ENCODE measurements at places on chromosomes 1 and 21.

DNA sequence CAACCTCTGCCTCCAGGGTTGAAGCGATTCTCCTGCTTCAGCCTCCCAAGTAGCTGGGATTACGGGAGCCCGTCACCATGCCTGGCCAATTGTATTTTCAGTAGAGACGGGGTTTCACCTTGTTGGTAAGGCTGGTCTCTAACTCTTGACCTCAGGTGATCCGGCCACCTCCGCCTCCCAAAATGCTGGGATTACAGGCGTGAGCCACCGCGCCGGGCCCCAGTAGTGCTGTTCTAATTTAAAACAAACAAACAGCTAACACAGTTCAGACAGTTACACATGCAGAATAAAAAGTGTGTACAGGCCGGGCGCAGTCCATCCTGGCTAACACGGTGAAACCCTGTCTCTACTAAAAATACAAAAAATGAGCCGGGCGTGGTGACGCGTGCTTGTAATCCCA, 35.6 kb upstream of the OPRD1 start:
- DNase-seq, result no peak

GRCh38 chr1:248905662-248906008, 400 bp upstream of the PGBD2 start:
- DNase-seq, result no peak

DNA sequence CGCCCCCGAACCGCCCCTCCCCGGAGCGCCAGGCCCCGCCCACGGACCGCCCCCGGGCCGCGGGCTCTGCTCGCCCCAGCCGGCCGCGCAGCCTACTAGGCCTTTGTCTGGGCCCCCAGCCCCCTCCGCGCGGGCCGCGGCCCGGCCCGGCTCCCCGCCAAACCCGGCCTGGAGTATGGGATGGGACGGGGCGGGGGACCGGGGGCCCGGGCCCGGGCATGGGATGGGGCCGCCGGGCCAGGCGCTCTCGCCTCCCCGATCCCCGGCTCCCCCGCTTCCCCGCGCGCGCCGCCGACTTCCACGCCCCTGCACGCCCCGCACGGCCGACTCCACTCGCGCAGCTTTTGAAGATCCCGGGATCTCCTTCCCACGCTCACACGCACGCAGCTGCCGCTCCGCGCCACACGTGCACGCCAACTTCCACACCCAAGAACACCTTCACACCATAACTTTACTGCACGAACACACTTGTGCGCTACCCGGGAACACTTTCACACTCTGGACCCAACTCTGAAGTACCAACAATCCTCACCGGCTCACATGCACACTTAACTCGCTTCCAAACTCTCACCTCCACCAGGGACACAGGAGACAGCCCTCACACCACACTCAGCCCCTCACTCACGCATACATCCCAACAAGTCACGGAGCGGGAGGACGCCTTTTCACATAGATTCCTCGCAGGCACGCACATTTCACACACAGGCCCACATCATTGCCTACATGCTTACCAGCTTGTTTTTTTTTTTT, 437 bp upstream of the HSPG2 start:
- peak; percentile 31 for DNase-seq

DNA sequence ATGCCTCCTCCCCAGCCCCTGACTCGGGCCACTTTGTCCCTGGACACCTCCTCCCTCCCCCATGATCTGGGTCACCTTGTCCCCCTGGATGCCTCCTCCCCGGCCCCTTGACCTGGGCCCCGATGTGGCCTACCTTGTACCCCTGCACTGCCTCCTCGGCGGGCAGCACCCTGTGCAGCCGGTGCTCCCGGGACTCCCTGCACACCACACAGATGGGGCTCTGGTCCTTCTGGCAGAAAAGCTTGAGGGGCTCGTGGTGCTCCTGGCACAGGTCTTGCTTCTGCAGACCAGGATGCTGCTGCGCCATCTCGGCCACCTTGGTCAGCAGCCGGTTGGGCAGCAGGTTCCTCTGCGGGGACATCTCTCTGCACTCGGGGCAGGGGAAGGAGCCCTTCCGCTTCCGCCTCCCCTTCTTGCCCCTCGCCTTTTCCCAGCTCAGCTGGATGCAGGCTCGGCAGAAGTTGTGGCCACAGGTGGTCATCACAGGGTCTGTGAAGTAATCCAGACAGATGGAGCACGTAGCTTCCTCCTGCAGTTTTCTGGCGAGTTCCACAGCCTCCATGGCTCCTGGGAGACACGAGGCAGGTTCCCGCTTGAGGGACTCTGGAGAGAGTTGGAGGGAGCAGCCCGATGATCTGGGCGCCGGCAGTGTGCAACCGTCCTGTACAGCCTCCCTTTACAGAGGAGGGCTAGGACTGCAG, 2.0 kb downstream of the TRIM17 start:
- no peak for DNase-seq

DNA sequence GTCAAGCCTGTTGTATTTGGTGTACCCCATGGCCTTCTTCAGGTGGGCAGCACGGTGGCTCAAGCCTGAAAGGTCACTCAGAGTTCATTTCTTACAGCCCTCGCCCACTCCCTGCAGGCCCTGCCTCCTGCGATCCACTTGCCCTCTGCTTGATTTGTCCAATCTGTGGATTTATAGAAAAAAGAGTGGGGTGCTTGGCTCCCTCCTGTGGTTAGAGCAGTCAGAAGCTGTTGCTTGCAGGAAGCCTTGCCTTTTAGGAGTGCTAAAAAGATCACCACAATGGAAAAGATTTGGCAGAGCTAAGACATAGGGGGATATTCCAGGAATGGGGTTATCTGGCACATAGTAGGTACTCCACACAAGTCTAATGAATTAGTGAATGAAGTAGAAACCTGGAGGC, 108.0 kb upstream of the TRABD2B start:
- DNase-seq, result no peak

GRCh38 chr1:31748365-31748764, 15.8 kb downstream of the ADGRB2 start:
- no peak for DNase-seq

DNA sequence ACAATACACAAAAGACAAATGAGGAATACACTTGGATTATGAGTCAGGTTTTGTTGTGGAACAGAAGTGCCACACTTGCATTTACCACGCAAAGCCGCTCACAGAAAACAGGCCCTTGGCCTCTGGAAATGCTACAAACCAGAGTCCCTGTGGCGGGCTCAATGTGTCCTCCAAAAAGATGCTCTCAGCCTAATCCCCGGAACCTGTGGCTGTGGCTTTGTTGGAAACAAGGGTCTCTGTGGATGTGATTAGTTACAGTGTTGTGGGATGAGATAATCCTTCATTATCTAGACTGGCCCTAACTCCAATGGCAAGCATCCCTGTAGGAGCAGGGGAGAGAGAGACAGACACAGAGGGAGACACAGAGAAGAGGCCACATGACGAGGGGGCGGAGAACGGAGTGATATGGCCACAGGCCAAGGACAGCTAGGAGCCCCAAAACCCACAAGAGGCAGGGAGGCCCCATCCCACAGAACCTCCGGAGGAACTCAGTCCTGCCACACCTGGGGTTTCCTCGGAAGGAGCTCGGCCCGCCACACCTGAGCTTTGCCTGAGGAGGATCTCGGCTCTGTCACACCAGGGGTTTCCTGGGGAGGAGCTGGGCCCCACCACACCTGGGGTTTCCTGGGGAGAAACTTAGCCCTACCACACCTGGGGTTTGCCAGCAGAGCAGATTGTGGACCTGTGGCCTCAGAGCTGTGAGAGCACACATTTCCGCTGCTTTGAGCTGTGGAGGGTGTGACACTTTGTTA, 55.4 kb downstream of the NPHP4 start:
- DNase-seq, result no peak

DNA sequence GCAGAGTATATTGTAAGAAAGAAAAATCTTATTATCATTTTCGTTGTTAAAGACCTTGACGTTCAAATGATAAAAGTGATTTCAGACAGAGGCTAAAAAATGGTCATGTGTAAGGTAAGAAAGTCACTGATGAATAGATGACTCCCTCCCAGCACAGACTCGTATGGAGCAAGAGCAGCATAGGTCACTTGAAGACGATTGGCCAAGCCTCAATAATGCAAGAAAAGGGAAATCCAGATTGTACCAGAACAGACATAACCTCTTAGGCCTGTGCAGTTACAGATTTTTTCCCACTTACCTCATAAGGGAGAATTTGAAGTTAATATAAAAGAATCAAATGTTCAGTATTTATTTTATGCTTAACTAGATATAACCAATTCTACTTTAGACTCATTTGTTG, 16.3 kb upstream of the OLFML2B start:
- DNase-seq, result no peak

DNA sequence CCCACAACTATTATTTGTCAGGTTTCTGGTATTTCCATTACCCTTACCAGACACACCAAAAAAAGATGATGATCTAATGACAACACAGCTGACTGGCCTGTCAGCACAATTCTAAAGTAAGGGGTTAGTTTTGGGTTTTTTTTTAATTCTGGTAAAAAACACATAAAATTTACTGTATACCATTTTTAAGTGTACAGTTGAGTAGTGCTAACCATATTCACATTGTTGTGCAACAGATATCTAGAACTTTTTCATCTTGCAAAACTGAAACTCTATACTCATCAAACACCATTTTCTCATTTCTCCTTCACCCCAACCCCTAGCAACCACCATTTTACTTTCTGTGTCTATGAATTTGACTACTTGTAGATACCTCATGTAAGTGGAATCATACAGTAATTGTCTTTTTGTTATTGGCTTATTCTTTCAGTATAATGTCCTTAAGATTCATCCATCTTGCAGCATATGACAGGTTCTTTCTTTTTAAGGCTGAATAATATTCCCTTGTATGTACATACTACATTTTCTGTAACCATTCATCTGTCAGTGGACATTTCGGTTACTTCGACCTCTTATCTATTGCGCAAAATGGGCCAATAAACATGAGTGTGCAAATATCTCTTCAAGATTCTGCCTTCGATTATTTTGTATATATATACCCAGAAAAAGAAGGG, 29.8 kb downstream of the ARNT start:
- DNase-seq, result no peak

DNA sequence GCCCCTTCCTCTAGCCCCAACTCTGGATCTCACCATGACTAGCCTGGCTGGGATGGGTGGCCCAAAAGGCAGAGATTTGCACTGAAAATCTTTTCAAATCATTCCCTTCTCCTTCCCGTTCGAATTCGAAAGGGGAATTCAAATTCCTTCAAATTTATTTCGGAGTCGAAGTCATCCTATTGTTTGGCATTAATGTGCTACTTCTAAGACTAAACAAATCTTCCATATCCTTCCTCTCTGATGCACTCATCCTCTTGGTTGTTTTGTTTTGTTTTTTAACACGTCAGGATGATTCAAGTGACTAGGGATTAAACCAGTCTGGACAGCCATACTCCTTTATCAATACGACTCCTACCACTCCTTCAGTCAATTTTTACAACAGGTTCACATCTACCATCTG, 95.5 kb upstream of the SGIP1 start:
- DNase-seq, result no peak

- DNase-seq, result no peak
Measured at GRCh38 chr21:45577801-45578175, 35.5 kb upstream of the SLC19A1 start.

DNA sequence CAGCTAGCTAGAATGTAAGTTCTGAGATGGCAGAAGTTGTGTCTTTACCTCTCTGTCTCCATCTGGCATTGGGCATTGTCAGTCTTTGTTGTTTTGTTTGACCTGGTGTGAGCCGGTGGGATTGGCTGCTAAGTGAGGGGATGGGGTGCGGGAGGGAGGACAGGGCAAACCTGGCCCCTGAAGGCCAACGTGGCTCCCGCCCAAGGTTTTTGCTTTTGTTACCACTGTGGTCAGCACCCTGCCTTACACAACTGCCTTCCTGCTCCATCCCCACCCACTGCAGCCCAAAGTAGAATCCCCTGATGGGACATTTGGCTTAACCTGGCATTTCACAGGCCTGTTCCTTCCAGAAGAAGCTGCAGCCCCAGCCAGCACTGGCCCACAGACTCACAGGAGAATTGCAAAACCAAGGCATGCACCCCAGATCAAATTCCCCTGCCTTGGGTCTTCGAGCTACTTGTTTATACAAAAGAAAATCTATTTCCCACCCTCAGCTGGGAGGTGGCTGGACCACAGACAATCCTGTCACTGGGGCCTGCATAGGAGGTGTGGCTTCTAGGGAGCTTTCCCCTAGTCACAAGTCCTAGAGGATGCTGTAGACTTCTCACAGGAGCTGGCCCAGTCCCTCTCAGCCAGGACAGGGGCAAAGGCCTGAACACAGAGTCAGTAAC, 147.5 kb downstream of the TRABD2B start:
- no peak for DNase-seq
